Choroid plexus epithelial cell (primary cell): ENCODE measurements at places on chromosomes 4 and X.

DNA sequence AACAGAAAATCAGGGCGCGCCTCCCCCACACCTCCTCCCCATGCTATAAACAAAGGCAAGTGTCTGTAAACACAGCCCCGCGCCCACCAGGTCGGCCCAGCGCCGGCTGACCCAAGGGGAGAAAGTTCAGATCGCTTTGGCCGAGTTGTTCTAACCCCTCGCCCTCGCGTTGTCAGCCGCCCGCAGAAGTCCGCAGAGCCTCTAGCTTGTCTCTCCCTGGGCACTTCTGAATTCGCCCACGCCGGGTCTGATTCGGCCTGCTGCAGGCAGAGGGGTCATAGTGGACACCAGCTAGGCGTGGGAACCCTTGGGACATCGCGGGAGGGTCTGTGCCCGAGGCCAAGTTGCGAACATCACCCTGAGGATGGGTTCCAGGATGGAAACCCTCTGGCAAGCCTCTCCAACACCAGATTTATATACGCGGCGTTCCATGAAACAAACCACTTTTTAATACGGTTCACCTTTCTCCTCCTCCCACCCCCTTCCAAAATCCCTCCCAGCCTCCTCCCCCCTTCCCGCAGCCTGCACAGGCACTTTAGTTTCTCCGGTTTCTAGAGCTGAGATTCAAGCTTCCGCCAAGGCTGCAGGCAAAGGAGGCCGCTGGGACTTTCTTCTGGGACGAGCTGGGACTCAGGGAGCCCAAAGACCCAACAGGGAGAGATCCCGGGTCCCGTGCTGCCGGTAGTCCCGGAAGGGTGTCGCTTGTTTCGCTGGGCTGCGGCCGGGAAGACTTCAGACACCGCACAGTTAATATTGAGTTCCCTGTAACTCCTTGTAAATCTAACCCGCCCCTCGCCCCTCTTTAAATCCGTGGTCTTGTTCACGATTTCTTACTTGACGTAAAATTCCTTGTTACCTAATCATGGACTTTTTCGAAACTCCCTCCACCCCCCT is 4.7 kb downstream of the HAND2 start:
- DNase-seq = no peak

GRCh38 chr4:99028187-99028586 is 32.7 kb downstream of the METAP1 start:
- no peak for DNase-seq

GRCh38 chrX:47958761-47959342 is 44.9 kb downstream of the ZNF182 start:
- peak; percentile 44 for DNase-seq

DNA sequence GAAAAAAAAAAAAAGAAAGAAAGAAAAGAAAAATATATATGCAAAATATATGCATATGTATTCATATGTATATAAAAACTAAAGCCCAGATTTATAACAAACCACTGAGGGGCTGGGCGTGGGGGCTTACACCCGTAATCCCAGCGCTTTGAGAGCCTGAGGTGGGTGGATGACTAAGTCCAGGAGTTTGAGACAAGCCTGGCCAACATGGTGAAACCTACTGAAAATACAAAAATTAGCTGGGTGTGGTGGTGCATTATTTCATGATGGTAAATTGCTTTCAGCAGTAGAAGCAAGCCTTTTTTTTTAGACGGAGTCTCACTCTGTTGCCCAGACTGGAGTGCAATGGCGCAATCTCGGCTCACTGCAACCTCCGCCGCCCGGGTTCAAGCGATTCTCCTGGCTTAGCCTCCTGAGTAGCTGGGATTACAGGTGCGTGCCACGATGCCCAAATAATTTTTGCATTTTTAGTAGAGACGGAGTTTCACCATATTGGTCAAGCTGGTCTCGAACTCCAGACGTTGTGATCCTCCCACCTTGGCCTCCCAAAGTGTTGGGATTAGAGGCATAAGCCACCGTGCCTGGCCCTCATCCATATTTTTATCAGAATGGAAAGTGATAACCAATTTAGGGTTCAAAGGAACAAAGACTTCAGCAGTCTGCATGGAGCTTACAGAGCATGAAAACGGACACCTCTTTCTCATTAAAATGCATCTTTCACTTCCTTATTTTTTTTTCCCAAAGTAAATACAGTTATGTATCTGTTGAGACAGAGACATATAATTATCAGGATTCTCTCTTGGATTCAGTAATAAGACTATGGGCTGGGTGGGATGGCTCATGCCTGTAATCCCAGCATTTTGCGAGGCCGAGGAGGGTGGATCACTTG is 27.7 kb upstream of the MOB1B start:
- DNase-seq = no peak

GRCh38 chrX:17024886-17025285 is 78.4 kb downstream of the REPS2 start:
- DNase-seq = peak; percentile 39
